Activated CD8-positive, alpha-beta T cell treated with anti-CD3 and anti-CD28 coated beads for 36 hours (primary cell): ENCODE measurements at places on chromosomes 1 and 21. TPM values are rescaled to one million over a fixed set of nuclear protein-coding genes. Genes with fewer than 3 reads are reported as not detected.

Gene SPRR2B
- total RNA-seq = not detected

Gene KCNA3
- 16.2 TPM for total RNA-seq

Gene C8B
- not detected for total RNA-seq

Gene RYR2
- total RNA-seq = 0.02 TPM

Gene GSTM1
- total RNA-seq = 47.9 TPM

DNA sequence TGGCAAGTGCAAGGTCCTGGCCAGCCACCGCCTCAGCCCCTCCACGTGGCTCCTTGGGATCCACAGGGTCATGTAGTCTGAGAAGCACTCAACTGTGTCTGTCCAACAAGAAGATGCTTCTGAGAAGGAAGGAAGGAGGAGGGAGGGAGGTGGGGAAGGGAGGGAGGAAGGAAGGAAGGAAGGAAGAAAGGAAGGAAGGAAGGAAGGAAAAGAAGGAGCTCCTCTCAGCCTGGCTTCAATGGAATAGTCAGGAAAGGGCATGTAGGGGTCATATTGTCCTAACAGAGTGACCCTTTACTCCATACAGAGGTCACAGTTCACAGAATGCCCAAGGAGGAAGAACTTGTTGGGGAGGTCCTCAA is 42.5 kb upstream of the TARDBP start:
- no peak for DNase-seq

GRCh38 chr1:219575563-219575962 is 37.3 kb downstream of the ZC3H11B start:
- no peak for DNase-seq

GRCh38 chr1:106072909-106073600 is 983.4 kb upstream of the PRMT6 start:
- DNase-seq = no peak

DNA sequence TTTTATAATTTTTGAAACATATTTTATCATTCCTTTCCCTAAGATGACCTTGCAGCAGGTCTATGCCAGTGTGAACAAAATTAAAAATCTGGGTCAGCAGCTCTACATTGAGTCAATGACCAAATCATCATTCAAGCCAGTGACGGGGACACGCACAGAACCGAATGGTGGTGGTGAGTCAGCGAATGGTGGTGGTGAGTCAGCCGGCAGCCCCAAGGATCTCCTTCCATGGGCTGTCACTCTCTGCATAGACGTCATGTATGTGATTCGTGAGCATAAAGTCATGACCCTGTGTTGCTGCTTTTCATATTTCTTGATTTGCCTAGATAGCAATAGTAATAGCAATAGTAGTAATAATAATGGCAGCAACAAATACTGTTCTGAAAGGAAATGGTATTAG is 26.3 kb downstream of the PER3 start:
- peak; percentile 49 for DNase-seq

GRCh38 chr1:213083112-213083445 is 32.0 kb downstream of the RPS6KC1 start:
- peak; percentile 20 for DNase-seq

DNA sequence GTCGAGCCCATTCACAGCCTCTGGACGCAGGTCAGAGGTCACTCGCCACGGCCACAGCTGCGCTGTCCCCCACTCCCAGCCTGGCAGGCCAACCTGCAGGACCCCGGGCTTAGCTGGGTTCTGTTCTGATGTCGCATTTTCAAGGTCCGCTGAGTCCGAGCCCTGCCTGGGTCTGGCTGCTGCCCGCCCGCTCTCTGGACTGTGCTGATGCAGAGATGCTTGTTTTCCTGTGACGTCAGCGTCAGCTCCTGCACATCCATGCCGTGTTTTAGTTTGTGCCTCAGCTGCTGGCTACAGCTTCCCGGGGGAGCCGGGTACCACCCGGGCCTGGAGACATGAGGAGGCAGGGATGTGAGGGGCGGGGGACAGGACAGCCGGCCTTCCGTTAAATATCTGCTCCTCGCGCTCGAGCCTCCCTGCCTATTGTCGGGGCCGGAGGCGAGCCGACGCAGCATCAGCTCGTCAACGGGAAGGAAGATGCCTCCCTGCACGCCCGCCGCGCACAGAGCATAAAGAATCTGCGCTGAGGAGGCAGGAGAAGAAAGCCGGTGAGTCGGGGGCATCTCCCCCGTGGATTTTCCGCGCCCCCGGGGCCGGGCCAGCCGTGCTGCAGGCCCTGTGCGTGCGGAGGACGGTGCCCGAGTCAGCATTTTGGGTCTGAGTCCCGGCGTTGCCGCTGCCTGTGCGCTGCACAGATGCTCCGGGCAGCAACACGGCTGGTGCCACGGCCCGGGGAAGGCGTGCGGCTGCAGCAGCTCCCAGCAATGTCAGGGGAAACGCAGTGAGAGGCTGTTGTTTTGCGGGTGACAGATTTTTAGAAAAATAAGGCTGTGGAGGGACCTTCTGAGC is 23.4 kb downstream of the PRKCZ start:
- DNase-seq = no peak

DNA sequence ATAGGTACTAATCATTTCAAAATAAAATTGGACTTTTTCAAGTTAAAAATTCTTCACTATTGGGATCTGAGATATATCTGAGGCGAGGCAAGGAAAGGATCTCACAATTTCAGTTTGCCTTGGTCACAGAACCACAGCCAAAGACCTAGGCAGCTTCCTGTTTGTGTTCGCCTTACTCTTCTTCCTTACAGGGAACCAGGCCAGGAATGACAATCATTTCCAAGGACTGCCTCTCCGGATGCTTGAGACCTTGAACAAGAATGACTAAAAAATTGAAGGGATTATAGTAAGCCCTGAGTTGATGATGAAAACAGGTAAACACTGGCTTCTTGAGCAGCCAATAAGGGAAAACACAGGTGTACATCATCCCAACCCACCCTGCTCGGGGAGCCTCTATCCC is 35.2 kb upstream of the SERBP1 start:
- no peak for DNase-seq

DNA sequence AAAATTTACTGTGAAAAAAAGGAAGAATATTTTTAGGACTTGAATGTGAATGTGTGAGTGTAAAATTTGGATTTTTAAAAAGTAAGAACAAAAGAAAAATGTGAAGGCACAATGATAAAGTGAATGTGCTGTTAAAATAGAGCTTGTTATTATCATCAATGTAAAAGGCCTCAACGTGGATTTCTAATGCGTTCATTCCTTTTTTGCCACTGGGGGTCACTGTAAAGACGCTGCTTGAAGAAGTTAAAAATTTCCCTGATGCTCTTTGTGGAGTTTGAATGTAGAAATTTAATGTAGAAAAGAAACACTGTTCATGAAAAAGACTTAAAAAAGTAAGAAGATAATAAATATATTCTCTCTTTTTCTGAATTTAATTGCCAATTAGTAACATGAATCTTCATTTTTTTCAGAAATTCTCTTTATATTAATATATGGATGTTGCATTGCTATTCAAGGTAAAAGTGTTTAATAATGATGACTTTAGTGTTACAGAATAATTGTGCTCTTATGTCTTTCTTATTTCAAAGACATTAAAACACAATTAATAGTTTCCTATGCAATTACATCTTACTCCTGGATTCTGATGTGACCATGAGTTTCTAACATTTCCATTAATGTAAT is 161.5 kb downstream of the DNM3 start:
- peak; percentile 42 for DNase-seq

GRCh38 chr1:235923466-235924021 is 56.8 kb upstream of the LYST start:
- DNase-seq = no peak

DNA sequence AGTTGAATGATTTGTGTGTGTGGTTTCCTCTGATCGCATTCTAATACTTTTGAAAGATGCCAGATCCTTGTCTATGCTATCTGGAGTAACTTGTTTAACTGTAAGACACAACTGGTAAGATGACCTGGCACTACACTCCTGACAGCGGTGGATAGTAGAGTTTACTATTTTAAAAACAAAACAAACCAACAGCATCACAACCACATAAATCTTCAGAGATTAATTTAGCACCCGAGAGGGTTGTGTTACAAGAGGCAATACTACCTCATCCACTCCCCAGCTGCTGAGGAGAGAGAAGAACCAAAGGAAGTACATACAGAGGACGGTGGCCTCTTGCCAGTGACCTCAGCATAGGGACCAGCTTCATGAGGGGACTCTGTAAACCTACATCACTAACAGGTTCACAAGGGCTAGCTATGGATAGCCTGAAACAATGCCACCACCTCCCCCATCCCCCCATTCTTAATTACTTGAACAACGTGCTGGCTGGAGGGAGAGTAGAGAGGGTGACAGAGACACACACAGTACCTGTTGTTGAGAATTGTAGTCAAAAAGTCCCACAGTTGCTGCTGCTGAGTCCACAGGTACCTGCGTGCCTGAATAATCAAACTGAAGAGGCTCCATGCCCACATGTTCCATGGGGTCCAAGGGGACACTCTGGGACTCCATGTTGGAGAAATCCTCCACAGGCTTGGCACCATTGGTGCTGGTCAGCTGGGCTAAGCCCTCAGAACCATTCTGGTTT is 73.5 kb downstream of the PUM1 start:
- DNase-seq = no peak

DNA sequence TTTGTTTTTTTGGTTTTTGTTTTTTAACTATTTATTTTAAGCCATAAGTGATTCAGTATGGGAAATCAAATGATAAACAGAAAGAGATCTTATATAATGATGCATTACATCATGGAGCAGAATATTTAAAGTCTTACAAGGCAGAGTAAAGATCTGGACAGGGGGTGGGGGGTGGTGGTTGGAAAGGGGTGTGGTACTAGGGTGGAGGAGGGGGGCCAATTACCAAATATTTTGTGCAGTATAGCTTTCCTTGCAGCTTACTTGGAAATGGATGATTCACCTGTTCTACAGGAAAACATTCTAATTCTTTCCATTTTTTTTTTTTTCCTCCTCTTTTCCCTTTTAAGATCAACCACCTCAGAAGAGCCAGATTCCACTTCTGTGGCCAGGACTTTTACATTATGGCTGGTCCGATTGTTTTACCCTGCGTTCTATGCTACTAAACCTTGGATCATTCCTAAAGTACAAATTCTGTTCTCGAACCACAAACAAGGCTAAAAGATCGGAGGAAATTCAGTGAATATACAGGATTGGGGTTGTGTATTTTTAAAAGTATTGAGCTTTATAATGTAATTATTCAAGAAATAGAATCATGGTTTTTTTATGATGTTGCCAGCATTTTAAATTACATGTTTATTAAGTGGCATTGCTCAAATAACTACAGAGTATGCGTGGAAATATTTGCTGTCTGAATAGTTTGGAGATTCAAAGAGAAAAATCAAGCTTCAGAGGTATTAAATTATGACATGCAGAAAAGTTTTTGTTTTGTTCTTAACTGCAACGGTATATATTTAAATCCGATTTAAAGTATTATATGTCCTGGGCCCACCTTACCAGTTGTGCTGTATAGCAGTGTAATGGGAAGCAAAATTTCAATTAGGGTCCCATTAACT is 859.5 kb downstream of the USP25 start:
- no peak for DNase-seq

DNA sequence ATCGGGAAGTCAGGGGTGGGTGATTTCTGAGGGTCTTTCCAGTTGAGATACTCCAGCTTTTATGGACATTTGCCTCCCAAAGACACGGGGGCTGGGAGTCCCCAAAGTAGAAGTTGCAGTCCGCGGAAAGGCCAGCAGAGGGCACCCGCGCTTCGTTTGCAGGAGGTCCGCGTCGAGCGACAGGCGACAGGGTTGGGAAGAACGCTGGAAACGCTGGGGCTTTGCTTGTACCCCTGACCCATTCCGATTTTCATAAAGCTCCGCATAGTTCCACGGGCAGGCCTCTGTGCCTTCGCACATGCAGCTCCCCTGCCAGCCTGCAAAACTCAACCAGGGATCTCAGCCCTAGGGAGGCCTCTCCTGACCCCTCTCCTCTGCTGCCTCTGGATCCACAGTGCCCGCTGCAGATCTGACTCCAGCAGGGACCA is 44.2 kb upstream of the LAPTM5 start:
- peak; percentile 89 for DNase-seq

GRCh38 chr1:111723091-111723806 is 15.9 kb downstream of the INKA2 start:
- DNase-seq = no peak

GRCh38 chr1:248730507-248731335 is 24.8 kb downstream of the LYPD8 start:
- no peak for DNase-seq

DNA sequence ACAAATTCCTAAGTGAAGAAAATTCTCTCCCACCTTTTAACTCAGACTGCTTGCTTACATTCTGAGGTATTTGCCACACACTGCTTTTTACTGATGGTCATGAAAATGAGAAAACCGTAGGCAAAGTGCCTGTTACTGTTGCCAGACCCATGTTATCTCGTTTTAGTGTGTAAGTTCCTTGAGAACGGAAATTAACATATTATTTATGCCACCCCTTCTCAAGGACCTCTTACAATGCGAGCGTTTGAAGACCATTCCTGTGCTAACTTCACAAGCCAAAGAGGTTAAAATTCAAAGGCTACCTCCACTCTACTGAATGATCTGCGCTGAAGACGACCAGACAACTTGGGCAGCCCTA is 509 bp downstream of the NVL start:
- no peak for DNase-seq

GRCh38 chr1:220094016-220094911 is at the start of gene IARS2:
Gene IARS2, plus strand, starts transcription at chr1:220094132. Its CDS starts 85 bp downstream, at chr1:220094217.
- peak; percentile 94 for DNase-seq
